Lung (tissue), 17 donors: ENCODE measurements at places on chromosomes 4 and X. TPM values are rescaled to one million over a fixed set of nuclear protein-coding genes. Genes with fewer than 3 reads are reported as not detected.

The IL9R gene
- 0.48 TPM for polyA plus RNA-seq

DNA sequence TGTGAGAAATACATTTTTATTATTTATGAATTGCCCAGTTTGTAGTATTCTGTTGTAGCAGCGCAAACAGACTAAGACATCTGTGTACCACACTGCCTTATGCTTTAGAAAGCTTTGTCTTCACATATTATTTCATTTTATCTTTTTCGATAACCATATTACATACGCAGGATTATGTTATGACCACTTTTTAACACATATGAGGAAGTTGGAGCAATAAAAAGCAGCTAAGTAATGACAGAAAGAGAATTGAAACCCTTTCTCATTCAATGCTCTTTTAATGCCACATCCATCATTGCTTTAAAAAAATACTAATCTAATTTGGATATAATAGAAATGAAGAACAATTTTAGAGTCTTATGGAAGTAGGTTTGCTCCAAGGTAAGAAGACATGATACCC, 99.7 kb downstream of the CT47B1 start:
- DNase-seq, result no peak

The PLP1 gene
- 0.15 TPM for polyA plus RNA-seq

DNA sequence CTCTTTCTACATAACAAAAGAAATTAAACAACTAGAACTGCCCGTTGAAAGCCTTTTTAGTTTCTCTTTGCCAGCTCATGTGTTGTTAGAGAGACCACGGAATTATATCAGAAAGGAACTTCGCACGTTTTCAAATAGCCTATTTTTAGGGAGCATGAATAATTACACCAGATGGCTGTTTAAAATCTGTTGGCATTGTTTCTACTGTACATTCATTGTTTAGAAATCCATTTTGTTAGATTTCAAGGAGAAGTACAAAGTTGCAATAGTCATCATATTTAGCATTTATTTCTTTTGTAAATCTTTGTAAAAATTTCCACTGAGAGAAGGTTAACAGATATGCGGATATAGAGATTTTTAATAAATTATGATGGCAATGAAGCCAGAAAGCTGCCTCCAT, 403.0 kb upstream of the HS3ST1 start:
- peak; percentile 51 for DNase-seq

GRCh38 chr4:42454755-42455420, 57.6 kb downstream of the SHISA3 start:
- no peak for DNase-seq

DNA sequence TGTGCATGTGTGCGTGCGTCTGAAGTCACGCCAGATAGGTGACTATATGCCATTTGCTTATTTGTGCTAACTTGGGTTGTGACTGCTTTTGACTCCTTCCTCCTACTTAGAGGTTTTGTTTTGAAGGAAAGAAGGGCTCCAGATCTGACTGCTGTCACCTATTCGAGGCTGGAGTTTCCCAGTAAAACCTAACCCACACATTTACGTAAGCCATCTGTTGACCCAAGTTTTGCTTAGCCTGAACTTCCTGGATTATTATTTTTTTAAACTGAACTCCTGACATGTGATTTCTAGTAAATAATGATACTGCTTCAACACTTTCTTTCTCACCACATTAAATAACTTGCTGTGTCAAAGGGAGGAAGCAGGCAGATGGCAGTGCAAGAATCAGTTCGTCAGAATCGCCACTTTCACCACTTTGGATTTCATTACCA, 41.5 kb downstream of the DTHD1 start:
- peak; percentile 13 for DNase-seq

- DNase-seq, result no peak
These were observed 187.3 kb upstream of the RASGEF1B start for GRCh38 chr4:81659051-81659450.

DNA sequence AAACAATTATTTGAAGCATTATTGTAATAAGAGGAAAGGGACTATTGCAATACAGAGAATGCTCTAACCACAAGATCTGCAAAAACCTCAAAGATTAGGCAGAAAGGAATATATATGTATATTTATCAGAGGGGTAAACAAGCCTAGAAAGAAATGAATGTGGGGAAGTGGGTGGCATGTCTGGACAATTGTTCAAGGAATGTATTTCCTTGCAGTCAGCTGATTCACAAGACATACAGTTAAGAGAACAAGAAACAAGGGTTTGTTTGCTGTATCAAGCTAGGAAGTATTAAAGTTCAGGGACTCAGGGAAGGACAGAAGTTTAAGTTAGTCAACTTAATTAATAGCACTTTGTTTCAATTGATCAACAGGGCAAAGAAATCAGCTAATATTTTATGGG, 514.7 kb downstream of the CENPC start:
- DNase-seq, result no peak

GRCh38 chr4:172706000-172706399, 462.6 kb upstream of the GALNT7 start:
- no peak for DNase-seq

GRCh38 chr4:123244137-123244536, 152.5 kb upstream of the SPRY1 start:
- DNase-seq, result peak; percentile 40

GRCh38 chrX:40105835-40106675, 8.3 kb upstream of the BCOR start:
- DNase-seq, result peak; percentile 74

DNA sequence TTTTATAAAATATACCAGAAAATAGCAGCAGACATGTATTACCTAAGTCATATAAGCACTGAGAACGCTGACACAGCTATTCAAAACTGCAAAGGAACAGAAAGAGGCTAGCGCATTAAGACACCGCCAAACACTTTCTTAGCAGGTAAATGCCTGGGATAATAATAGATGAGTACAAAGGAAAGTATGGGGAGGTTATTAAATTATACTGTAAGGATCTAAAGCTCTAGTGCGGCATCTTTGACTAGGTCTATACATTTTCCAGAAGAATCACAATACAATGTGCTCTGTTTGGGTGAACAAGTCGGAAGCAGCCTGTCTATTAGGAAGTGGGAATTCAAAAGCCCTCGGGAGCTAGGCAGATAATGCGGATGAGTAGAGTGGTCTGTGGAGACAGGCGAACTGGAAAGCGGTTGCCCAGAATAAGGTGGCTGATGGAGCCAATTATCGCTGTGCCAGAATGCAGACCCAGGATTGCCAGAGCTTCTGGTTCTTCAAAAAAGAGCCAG, 443.6 kb upstream of the TENM3 start:
- DNase-seq, result no peak

GRCh38 chrX:110866421-110866820, 70.8 kb upstream of the CHRDL1 start:
- no peak for DNase-seq

The CCDC110 gene
- polyA plus RNA-seq, result 0.61 TPM

The ETDA gene
- not detected for polyA plus RNA-seq
